NCI-H1105 (cell line): ENCODE measurements at places on chromosomes 2 and 18.

DNA sequence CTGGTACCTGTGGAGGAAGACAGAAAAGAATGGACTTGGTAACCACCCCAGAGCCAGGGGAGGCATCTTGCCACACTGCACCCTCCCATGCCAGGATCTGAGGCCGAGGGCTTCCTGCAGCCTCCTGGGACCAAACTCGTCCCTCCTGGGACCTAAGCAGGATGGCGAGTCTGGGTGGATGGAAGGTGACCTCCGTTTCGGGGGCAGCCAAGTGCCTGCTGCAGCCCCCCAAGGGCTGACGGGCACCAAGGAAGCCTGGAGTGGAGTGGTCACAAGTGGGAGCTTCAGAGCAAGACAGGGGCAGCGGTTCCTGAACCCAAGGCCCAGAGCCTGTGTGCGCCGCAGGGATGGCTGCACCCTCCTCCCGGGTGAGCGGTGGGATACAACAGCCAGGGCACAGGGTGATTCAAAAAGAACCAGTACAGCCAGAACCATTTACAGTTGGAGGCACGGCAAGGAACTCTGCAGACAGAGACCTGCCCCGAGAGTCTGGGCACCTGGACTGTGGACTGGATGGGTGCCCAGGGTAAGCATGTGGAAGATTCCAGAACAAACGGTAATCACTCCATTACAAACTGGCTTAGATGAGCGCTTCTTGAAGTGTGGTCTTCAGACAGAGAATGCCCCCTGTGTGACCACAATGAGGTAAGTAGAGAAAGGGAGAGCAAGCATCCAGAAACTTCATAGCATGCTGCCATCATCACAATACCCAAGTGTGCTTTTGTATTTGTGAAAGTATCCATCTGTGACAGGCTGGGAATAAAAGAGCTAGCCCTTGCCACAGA lies 12.1 kb downstream of the HS1BP3 start:
- DNase-seq = no peak

DNA sequence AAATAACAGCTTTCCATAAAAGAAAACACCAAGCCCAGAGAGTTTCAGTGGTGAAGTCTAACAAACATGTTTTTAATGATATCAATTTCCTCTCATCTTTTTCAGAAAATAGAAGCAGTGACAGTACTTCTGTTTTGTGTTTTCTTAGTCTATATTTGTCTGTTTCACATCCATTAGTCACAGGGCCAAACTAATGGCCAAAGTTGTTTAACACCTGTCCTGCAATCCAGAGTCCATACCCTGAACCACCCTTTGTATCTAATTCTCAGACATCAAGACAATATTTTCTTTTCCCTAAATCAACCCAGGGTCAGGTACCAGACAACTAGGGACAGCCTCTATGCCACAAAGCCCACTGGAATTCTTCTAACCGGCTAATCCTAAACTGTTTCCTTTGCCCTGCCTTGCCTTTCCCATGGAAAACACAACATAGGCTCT lies 25.9 kb downstream of the TMSB10 start:
- DNase-seq = no peak

DNA sequence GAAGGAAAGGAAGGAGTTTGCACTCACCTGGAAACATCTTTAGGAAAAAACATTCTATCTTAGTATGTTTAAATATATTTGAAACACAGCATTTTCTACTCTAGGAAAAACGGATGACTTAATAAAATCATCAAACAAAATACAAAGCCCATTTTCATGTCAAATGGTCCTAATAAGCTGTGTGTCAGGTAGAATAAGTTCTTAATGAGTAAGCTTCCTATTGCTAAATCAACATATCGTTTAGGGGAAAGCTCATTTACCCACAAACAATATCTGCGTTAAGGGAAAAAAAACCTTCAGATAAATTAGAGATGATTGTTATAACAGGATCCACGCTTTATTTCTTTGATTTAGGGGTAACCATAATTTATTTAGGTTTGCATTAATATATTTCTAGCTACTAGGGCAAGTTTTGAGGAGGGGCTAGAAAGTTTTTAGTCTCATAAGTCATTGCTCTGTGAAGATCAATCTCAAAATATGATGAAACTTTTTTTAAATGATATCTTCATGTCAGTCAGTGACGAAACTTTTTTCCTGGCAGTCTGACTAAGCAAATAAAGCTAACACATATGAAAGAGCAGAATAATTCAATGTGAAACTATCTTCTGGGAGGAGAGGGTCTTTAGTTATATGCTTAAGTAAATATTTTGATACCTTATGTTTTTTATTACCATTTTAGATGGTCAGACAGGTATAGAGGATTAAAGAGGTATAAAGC lies 147.1 kb downstream of the WDSUB1 start:
- DNase-seq = no peak

GRCh38 chr2:138602166-138602460 lies 100.5 kb downstream of the SPOPL start:
- peak; percentile 82 for DNase-seq

- DNase-seq = no peak
These were observed 19.5 kb downstream of the M1AP start for GRCh38 chr2:74628538-74629105.
